ENCODE measurements at places on chromosomes 7 and 10. TPM values are rescaled to one million over a fixed set of nuclear protein-coding genes. Genes with fewer than 3 reads are reported as not detected.
A peak's percentile ranks its signal among the peaks of the same experiment; 100 is the strongest.

DNA sequence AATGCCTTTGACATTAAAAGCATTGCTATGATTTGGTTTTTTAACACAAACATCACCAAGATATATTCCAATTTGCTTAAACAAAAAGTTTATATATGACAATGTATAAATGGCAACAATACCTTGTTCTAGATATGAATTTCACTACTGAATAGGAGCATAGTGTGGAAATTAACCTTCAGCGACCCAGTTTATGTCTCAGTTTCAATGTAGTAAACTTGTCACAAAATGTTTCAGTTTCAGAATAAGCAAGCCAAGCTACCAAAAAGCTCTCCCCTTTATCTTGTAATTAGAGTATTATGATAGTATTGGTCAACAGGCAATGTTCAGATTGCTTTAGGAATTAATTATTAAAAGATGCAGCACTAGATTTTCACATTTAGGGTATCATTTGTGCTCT, 99.6 kb upstream of the PCDH15 start:
- DNase-seq = no peak

DNA sequence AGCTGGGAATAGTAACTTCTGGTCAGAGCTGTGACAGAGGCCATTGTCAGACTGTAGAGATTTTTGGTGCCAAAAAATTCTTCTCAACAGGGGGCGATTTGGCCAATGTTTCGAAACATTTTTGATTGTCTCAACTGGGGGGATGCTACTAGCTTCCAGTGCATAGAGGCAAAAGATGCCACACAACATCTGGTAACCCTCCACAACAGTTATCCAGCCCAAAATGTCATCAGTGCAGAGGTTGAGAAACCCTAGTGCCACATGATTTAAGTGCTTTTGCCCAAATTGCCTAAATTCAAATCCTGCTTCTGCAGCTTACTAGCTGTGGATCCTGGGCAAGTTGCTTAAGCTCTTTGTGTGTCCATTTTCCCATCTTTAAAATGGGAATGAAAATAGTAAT, 71.9 kb downstream of the FZD1 start:
- DNase-seq = no peak

- no peak for DNase-seq
Measured at GRCh38 chr7:144691240-144691639, 144.6 kb downstream of the TPK1 start.

- no peak for DNase-seq
Measured at GRCh38 chr7:142445019-142445686, 187.3 kb upstream of the PRSS58 start.

GRCh38 chr7:95396136-95397032, at the start of gene PON3:
Gene PON3 (minus strand): TSS chr7:95396375. CDS start chr7:95396350, 25 bp downstream.
- DNase-seq = no peak

DNA sequence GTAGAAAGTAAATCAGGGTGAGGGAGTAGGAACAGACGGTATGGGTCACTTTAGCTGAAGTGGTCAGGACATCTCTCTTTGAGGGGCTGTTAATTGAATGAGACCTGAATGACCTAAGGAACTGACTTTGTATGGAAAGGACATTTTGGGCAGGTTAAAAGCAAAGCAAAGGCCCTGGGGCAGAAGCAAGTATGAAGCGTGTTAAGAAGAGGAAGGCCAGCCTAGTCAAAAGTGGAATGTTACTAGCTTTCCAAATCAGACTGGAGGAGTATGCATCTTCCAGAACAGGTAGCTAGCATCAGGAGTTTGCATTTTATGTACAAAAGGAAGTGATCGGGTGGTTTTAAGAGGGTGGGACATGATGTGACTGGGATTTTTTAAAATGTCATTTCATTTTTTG, 70.9 kb upstream of the PCGF5 start:
- no peak for DNase-seq

DNA sequence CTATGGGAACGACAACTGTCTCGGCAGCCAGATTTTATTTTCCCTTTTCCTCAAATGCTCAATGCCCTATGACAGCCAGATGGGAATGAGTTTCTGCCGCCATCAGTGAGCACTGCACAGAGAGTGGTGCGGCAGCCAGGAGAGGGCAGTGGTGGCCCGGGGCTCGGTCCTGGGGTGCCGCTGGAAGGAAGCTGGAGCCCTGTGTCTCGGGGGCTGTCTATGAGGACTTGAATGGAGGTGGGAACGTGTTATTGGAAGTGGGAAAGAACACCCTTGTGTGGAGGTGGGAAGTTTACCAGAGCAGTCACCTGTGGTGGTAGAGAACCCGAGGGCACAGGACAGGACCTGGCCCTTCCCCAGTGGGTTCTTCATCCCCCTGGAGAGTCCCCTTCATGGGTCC, 35.8 kb downstream of the JAKMIP3 start:
- no peak for DNase-seq

- peak; percentile 73 for DNase-seq
Measured at GRCh38 chr7:113652501-113652900, 266.3 kb downstream of the PPP1R3A start.

- no peak for DNase-seq
Measured at GRCh38 chr7:97007583-97007861, 2.2 kb downstream of the DLX6 start.

- DNase-seq = no peak
Measured at GRCh38 chr10:132925071-132925561, 17.3 kb downstream of the CFAP46 start.

DNA sequence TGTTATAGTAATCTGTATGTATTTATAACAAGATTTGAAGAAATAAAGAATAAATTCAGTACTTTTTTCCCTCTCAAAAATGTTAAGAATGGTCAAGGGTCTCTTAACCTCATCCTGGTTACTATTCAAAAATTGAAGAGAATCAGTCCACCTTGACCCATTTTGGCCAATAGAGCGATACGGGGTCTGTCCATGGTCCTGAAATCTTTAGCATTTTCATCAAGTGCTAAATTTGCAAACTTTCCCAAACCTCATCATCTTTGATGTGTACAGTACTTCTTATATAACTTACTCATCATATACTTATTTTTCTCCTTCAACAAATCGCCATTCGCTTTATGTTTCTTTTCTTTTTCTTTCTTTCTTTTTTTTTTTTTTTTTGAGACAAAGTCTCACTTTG, 23.6 kb downstream of the TMEM178B start:
- DNase-seq = peak; percentile 46

- DNase-seq = no peak
Measured at GRCh38 chr10:3838460-3839437, 53.7 kb upstream of the KLF6 start.

GRCh38 chr7:158188676-158189075, 398.9 kb downstream of the PTPRN2 start:
- DNase-seq = no peak

- DNase-seq = no peak
Measured at GRCh38 chr7:35524112-35524804, 170.7 kb downstream of the HERPUD2 start.

DNA sequence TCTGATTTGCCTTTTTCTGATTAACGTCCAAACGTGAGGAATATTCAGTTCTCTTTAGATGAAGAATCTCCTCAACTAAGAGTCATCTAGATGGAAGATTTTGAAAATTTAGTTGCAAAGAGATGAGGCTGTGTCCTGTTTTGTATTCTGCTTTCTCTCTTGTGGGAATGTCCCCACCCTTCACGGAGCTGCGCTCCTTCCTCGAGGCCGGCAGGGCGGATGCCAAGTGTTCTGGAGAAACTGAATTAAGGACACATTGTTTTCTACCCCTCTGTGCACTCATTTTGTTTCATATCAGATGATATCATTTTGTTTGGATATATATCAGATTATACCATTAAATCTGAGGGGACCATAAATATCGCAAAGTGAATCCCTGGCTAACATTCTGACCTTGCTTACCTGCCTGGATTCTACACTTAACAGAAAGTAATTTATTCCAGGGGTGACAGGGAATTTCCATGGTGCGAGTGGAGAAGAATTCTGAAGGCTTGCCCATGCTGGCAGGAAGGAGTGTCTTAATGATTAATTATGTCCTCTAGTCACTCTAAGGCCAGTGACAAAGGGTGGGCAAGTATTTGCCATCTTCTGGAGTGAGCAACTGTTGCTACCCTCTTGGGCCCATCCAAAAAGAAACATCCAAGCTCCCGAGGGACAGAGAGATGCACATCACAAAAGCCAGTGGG, 47.9 kb upstream of the IGFBP3 start:
- no peak for DNase-seq

DNA sequence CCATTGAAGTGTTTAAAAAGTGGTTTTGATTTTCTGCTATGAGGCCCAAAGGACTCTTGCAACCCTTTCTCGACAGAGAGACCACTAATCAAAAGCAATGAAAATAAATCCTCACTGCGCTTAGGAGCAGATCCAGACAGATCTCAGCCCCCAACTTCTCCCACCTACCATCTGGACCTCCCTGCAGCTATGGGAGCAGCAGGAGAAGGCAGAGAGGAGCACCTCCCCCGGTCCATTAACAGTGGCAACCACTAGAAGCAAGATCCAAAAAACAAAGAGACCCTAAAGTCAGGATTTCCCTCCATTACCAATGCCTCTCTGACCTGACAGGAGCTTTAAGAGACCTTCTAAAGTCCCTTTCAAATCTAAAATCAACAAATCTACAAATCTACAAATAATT, 99.0 kb upstream of the LSM8 start:
- no peak for DNase-seq

GRCh38 chr7:85471307-85471706, 284.5 kb upstream of the SEMA3D start:
- DNase-seq = no peak

DNA sequence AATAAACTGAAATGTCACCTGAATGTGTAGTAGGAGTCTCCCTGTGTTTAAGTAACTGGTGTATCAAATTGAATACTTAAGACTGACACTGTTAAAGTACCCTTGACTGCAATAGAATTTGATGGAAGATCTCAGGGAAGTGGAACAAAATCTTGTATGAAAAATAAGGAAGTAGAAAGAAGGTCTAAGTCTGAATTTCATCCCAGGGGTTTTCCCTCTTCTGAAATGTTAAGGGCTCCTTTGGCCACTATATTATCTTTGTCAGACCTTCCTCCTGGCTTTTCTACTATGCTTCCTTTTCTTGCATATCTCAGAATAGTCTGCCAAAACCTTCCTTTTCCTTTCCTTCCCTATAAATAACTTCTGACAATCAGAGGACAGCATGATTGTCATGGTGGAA, 59.6 kb downstream of the BLNK start:
- no peak for DNase-seq

- peak; percentile 81 for DNase-seq
Measured at GRCh38 chr7:91182819-91183764, 81.1 kb upstream of the FZD1 start.

DNA sequence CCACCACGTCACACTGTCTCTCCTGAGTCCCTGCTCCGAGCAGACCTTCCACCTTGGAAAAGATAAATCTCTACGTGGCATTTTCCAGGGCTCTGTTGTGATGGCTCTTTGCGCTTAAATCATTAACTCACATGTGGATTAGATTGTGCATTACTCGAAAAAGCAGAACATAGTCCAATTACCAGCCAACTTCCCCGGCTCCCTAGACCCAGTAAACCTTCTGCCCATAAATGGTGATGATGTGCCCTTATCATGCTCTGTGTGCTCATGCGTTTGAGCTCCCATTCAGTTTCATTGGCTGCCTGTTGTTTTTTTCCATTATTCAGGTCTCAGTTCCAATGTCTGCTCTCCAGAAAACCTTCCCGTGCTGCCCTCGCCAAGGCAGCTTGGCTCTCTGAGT, 471.2 kb downstream of the GLRX3 start:
- DNase-seq = no peak

- DNase-seq = no peak
Measured at GRCh38 chr10:102261842-102262241, 16.5 kb downstream of the GBF1 start.

- DNase-seq = peak; percentile 13
Measured at GRCh38 chr10:2246747-2247146, 509.4 kb upstream of the ADARB2 start.

DNA sequence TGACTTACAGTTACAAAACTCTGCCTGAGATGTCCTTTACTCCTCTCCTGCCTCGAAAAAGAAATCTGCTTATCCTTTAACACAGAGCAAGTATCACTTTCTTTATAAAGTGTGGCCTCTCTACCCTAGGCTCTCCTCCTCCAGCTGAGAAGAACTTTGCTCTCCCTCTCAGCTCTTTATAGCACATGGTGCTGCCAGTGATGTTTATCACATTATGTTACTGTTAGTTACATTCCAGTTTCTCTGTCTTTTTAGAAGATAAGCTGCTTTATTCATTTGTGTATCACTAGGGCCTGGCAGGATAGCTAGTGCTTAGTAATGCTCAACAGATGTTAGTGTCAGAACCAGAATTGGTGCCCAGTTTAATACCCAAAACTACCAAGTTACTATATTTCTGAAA, 41.1 kb upstream of the TMEM229A start:
- DNase-seq = no peak

DNA sequence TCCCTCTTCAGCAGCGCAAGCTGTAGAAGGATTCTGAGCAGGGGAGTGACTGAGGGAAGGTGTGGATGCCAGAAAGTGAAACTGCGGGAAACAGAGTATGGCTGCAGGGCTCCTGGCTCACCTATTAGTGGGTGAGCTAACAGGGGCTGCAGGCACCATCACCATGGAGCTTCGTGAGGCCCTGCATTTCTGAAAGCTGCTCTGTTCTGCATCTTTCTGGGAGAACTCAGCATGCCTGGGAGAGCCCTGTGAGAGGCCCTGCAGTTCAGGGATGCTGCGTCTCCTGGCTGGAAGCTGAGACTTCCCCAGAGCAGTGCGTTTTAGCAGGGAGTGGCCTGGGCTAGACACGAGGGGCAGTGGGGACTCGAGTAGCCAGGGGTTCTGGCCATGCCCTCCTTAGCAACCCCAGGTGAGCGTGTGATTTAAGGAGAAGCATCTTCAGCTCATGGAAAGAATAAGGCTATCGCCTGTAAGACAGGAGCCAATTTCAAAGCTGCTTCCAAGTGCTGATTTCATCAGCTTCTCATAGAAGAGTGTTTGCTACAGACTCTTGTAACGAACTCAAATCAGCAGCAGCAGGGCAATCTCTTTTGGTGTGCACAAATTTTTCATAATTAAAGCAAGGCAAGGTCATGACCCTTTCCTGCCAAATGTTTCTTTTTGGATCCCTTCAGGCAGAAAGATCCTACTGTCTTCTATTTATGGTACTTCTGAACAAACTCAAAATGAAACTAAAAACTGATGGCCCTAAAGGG, 293.6 kb upstream of the ZNF32 start:
- DNase-seq = no peak

The SUN3 gene
- not detected for total RNA-seq

The TUBAL3 gene
- not detected for total RNA-seq

The ACTR3C gene
- total RNA-seq = 0.07 TPM

The GATA3 gene
- 2.3 TPM for total RNA-seq

The SLC13A4 gene
- 0.52 TPM for total RNA-seq

The SLC26A4 gene
- total RNA-seq = 1.6 TPM

The FXYD4 gene
- total RNA-seq = not detected

The SH2D4B gene
- not detected for total RNA-seq

The CREB5 gene
- total RNA-seq = 10.5 TPM

The H2BK1 gene
- not detected for total RNA-seq

The HOXA1 gene
- 8.2 TPM for total RNA-seq

The UCMA gene
- total RNA-seq = not detected

The CPSF4 gene
- 23.2 TPM for total RNA-seq

The TUBB8 gene
- 0.22 TPM for total RNA-seq

The CCDC3 gene
- 2.0 TPM for total RNA-seq

The TSPAN33 gene
- 4.2 TPM for total RNA-seq

Measured in M059J (cell line).